ENCODE measurements at places on chromosomes 7 and 10. TPM values are rescaled to one million over a fixed set of nuclear protein-coding genes. Genes with fewer than 3 reads are reported as not detected.
A peak's percentile ranks its signal among the peaks of the same experiment; 100 is the strongest.

Gene PSAP
- total RNA-seq = 1,484 TPM

Gene OPN1SW
- not detected for total RNA-seq

Gene GFRA1
- total RNA-seq = 1.9 TPM

Gene CLRN3
- total RNA-seq = not detected

GRCh38 chr7:22487978-22488642 is 11.9 kb downstream of the STEAP1B start:
- no peaks in the 10 kb centered on the region for H3K27me3 ChIP-seq
- no peak overlapping the region for H3K27ac ChIP-seq
- no peaks in the 10 kb centered on the region for H3K4me1 ChIP-seq

DNA sequence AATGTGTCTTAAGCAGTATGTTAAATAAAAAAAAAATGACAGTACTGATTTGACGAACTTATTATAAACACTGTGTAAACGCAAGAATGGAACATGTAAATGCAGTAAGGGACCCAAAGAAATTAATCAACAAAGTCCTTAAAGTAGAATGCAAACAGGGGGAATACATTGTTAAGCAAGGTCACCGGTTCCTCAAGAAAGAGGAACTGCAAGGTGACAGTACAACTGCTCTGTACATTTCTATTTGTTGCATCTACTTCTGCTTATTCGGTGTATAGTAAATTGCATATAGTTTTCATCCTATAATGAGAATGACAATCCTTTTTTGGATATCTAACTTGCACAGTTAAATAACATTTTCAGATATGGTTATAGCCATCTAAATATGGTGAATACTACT is 387.0 kb upstream of the SEMA3D start:
- no peak overlapping the region for H3K4me3 ChIP-seq
- H3K4me1 ChIP-seq = no peaks in the 10 kb centered on the region
- H3K36me3 ChIP-seq = no peaks in the 10 kb centered on the region
- no peak for DNase-seq

DNA sequence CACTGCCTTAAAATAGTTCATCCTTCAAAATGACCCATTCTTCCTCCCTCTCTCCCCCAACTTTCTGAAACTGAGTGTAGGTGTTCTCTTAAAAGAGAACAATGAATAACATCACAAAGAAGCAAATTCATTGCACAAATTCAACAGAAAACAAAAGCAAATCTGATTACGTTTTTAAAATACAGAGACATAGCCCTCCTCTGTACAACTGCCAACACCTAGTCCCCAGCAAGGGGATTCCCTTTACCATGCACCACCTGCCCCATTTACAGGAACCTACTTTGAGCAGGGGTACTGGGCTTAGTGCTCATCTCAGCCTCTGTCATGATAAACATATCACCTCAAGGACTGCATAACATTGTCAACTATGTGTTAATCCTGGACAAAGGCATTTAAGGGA is 302.8 kb upstream of the AOAH start:
- H3K4me1 ChIP-seq = peaks cover 8% of the 10 kb centered on the region
- DNase-seq = no peak
- H3K4me3 ChIP-seq = no peak overlapping the region
- no peaks in the 10 kb centered on the region for H3K27me3 ChIP-seq
- no peak overlapping the region for H3K27ac ChIP-seq
- H3K36me3 ChIP-seq = no peaks in the 10 kb centered on the region

DNA sequence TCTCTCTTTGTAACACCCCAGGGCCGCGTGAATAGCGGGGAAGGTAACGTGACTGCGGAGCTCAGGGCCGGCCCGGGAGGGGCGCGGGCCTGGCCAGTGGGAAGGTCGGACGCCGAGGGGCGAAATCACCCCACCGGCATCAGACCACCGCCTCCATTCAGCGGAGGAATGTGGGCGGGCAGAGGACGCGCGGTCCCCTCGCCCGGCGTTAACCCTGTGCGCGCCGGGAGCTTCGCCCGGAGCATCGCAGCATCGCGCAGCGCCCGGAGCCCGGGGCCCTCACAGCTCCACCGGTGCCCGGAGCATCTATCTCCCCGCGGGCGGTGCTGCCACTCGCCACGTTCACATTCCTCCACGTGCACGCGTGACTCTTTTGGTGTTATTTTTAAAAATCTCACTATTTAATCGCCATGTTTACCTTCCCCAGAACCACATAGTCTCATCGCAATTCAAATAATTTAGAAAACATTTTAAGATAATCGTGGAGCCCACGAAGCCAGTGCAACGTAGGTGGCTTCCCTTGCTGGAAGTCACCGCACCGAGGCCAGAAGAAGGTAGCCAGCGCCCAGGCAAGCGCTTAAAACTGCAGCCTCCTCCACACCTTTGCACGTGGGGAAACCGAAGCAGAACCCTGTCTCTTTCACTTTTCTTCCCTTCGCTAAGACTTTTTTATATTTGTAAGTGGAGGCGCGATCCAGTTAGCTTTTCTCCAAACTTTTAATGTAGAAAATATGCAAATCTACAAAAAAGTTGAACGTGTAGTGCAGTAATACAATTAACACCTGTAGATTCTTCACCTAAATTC is 21.8 kb downstream of the FGFBP3 start:
- no peaks in the 10 kb centered on the region for H3K36me3 ChIP-seq
- H3K4me3 ChIP-seq = peak overlapping the region; percentile 41
- no peak overlapping the region for H3K27ac ChIP-seq
- DNase-seq = peak; percentile 81
- peaks cover 8% of the 10 kb centered on the region for H3K4me1 ChIP-seq
- peaks cover 27% of the 10 kb centered on the region for H3K27me3 ChIP-seq

- no peak overlapping the region for H3K27ac ChIP-seq
- no peaks in the 10 kb centered on the region for H3K27me3 ChIP-seq
- H3K4me1 ChIP-seq = no peaks in the 10 kb centered on the region
- H3K4me3 ChIP-seq = no peak overlapping the region
These were observed 130.2 kb downstream of the EGFR start for GRCh38 chr7:55149001-55149400.

DNA sequence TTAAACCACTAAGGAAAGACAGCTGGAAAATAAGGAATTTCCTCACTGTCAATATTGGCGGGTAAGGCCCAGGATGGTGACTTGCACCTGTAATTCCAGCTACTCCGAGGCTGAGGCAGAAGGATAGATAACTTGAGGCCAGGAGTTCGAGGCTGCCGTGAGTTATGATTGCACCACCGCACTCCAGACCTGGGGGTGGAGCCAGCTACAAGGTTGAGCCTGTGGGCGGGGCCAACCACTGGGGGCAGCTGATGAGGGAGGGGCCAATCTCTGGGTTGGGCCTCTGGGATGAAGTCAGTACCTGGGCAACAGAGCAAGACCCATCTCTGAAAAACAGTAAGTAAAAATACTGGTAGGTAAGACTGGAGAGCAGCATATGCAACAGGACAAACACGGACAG is 80.1 kb upstream of the ADO start:
- H3K4me1 ChIP-seq = peaks cover 5% of the 10 kb centered on the region
- no peaks in the 10 kb centered on the region for H3K36me3 ChIP-seq

DNA sequence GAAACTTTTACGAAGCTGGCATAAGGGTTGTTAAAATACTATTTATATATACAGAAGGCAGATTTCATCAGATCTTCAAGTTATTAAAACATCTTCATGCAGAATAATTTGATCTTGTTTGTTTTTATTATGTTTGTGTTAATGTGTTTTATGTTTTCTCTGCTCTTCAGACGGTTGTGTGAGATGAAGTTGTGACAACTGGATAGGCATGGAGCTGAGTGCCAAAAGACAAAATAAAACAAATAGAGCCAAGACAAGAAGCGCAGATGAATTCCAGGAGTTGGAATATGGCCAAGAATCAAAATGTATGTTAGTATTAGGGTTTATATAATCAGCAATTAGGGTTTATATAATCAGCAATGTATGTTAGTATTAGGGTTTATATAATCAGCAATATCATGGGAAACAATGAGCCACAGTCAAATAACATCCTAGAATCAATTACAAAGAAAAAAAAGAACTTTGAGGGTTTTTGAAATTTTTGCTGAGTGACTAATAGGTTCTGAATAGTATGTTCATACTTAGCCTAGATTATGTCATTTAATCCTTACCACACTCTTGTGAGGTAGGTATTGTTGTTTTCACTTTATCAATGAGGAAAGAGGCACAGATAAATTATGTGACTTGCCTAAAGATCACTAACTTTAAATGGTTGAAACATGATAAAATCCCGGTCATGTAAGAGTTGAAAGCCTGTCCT is 488.0 kb upstream of the STEAP1 start:
- no peak overlapping the region for H3K27ac ChIP-seq
- no peaks in the 10 kb centered on the region for H3K4me1 ChIP-seq
- H3K27me3 ChIP-seq = no peaks in the 10 kb centered on the region

DNA sequence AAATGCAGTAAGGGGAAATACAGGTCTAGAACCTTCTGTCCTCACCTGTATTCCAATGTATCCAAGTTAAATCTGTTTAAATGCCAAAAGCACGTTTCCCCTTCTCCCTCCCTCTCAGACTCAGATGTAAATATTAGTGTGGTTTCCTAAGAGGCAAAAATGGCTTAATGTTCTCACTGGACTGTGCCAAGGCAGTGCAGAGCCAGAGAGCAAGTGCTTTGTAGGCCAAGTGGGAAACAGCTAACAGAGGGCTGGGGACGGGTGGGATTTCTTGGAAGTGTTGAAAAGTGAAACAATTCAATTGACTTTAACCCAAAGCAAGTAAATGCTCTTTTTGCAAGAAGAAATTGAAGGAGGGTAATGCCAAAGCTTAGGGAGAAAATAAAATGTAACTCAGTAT is 103.1 kb downstream of the GSAP start:
- H3K4me3 ChIP-seq = no peak overlapping the region
- DNase-seq = no peak
- no peaks in the 10 kb centered on the region for H3K27me3 ChIP-seq
- no peak overlapping the region for H3K27ac ChIP-seq
- H3K36me3 ChIP-seq = peaks cover 66% of the 10 kb centered on the region

DNA sequence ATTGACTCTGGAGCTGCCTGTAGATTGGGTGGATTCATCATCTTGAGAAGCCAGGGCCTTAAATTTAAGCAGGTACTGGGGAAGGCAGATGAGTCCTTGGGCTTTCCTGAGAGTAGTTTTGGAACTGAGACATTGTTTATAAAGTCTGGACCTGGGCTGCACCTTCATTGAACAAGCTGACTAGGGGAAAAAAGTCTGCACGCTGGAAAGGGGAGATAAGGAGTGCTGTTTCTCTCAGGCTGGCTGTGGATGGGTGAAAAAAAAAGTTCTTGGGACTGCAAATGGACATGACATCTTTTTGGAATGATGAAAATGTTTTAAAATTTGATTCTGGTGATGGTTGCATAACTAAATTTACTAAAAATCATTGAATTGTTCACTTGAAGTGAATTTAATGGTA is 12.0 kb downstream of the SEC24C start:
- H3K27me3 ChIP-seq = no peaks in the 10 kb centered on the region
- no peak for DNase-seq
- H3K27ac ChIP-seq = no peak overlapping the region

- DNase-seq = no peak
- H3K4me3 ChIP-seq = no peak overlapping the region
- no peak overlapping the region for H3K27ac ChIP-seq
- H3K36me3 ChIP-seq = no peaks in the 10 kb centered on the region
- H3K4me1 ChIP-seq = peaks cover 7% of the 10 kb centered on the region
These were observed 102.2 kb downstream of the RBM20 start for GRCh38 chr10:110746254-110746826.

Measured in left lung (tissue), 14 donors.